Germinal center (tissue), 1 donor: ENCODE measurements at places on chromosomes 16 and 17.

GRCh38 chr17:78032166-78032565 is 73.7 kb downstream of the TNRC6C start:
- DNase-seq: no peak

- peak; percentile 73 for DNase-seq
These were observed 35.1 kb downstream of the IGF2BP1 start for GRCh38 chr17:49031965-49032928.

DNA sequence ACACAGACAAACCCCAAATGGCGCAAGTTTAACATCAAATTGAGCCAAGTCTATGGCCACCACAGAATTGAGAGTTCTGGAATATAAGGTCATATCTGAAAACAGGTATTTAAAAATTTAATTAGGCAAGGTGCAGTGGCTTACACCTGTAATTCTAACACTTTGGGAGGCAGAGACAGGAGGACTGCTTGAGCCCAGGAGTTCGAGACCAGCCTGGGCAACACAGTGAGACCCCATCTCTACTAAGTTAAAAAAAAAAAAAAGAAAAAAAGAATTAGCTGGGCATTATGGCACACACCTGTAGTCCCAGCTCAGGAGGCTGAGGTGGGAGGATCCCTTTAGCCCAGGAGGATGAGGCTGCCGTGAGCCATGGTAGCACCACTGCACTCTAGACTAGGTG is 19.1 kb downstream of the NFE2L1 start:
- DNase-seq: no peak

GRCh38 chr17:49659661-49660382 is 18.1 kb downstream of the SPOP start:
- DNase-seq: no peak

GRCh38 chr17:29714146-29714545 is 91.4 kb upstream of the CORO6 start:
- no peak for DNase-seq

DNA sequence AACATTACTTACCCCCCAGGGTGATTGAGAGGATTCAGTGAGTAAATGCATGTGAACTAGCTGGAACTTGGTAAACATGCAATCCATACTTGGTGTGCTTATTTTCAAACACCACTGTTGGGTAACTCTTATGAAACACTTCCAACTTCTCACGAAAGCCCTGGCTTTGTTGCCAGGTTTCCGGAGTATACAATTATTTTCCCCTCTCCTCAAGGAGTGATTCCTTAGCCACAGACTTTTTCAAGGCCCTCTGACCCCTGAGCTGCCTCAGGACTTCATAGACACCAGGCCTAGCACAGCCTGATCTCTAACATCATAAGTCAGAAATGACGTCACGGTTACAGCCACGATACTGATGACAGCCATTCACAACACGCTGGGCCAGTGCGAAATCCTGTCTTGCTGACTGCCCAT is 27.6 kb downstream of the HSD17B2 start:
- no peak for DNase-seq

GRCh38 chr16:10988164-10988803 is 43.9 kb downstream of the CLEC16A start:
- DNase-seq: peak; percentile 47

DNA sequence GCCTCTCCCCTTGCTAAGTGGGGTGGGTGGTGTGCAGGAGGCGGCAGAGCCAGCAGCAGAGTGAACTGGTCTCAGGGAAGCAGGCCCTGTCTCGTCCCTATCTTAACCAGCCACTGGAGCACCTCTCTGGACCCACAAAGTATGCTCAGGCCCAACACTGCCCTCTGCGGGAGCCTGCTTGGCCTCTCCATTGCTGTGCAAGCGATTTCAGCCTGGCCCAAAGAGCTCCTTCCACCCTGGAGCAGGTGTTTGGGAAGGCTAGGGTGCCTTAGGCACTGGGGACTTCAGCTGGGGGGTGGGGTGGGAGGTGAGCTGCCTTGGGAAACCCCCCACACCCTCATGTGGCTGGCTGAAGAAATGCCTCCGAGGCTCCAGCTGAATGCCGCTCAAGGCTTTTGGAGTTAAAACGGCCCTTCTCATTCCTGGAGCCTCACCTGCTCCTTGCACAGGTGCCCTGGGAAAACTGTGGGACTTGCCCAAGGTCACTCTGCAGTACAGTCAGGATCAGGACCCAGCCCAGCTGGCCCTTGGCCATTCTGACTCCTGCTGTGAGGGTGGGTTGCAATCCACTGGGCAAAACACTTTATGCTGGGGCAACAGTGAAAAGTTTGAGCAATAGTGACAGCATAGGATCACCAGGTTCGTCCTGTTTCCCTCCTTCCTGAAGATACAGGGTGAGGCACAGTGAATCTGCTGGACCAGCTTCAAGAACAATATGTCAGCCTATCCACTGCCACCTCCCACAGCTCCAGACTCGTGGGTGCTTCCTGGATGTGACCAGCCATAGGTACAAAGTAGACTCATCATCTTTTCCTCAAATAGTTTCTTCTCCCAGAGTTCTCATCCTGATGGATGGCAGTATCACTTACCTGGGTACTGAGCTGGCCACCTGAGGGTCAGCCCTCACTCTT is 5.9 kb upstream of the UBE2O start:
- DNase-seq: peak; percentile 59

DNA sequence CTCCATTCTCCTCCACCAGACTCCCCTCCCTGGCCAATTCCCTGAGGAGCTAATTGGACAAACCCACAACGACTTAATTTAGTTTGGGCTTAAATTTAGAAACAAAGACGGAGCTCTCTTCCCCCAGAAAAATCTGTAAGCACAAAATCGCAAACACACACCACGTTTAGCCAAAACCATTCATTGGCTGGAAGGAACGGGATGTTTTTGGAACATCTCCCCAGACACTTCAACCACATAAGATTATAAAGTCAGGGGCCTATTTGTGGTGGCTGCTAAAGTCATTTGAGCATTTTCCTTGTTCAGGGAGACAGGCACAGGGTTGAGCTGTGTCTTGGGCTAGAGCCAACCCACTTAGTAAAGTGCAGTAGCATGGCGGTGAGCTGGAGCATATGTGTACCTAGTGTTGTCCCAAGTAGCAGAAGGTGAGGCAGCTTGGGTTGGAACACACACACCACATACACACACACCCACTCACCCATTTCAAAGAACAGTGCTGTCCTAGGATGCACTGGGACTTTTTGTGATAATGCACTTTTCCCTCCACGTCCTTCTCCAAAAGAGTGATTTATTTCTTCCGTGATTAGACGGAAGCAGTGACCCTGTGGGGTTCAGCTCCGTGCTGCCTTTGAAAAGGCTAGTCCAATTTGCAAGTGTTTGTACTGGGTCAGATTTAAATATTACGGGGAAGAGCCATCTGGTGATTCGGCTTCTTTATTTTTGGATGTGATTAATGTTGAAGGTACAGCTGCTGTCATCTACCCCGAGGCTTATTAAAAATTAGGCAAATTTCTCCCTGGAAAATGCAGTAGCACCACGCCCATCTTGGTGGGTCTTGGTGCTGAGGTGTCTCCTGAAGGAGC is 32.2 kb downstream of the ELAC2 start:
- no peak for DNase-seq

DNA sequence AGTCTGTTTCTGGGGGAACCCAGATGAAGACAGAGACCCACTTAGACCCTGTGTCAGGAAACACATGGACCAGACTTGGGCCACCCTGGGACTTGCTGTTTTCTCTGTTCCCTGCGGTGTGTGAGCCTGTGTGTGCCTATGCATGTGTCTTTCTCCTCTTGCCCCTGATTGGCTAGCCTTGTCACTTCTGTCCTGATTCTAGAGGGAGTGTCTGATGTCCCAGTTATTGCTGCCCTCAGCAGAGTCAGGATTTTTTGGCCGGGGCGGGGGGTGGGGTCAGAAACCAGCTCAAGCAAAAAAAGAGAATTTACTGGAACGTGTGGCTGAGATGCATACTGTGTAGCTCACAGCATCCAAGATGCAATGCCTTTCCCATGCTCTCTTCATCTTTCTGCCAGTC is 30.5 kb downstream of the PLCG2 start:
- no peak for DNase-seq

GRCh38 chr17:70947215-70947614 is 777.9 kb downstream of the KCNJ2 start:
- no peak for DNase-seq

DNA sequence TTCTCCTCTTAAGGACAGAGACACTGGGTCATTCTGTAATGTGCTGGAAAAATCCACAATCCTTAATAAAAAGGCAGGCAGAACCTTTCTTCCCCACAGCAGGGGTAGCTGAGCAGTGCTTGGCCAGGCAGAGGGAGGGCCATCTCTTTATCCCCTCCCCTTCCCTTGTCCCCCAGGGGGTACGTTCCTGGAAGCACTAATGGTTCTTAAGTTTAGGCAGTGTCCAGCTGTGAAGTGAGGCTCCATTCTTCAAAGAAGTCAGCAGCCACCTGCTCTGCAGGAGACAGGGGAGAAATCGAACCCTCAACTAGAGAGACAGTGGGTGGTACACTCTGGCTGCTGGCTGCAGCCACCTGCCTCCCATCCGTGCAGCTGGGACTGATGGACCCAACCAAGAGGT is 533.9 kb upstream of the CDH11 start:
- DNase-seq: no peak

GRCh38 chr16:10083301-10083700 is 98.9 kb downstream of the GRIN2A start:
- no peak for DNase-seq

- DNase-seq: no peak
These were observed 53.0 kb upstream of the GAS7 start for GRCh38 chr17:10251212-10251948.

DNA sequence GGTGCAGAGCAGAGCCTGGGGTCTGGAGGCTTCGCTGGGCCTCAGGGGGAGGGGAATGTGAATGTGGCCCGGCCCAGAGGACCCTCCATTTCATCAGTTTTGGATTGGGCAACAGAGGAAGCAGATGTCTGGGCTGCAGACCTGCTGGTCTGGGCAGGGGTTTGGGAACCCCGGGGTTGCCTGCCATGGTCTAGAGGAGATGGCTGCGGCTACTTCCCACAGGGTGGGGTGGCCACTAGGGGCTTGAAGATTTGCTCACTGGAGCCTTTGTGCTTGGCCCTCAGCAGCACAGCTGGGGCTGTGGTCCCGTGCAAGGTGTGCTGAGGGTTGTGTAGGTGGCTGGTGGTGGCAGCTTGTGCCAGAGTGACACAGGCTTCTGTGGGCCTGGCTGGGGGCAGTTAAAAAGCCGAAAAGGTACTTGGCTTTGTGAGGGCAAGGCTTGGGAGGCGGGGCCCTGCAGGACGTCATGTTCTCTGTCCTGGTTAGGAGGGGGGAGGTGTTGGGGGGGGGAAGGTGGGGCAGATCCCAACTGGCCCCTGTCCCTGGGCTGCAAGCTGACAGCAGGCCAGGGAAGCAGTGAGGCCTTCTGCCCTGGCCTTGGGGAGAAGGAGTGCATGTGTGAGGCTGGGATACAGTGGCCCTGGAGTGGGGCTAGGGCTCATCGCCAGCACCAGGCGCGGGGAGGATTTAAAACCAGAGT is 98.0 kb downstream of the KPNA2 start:
- no peak for DNase-seq

DNA sequence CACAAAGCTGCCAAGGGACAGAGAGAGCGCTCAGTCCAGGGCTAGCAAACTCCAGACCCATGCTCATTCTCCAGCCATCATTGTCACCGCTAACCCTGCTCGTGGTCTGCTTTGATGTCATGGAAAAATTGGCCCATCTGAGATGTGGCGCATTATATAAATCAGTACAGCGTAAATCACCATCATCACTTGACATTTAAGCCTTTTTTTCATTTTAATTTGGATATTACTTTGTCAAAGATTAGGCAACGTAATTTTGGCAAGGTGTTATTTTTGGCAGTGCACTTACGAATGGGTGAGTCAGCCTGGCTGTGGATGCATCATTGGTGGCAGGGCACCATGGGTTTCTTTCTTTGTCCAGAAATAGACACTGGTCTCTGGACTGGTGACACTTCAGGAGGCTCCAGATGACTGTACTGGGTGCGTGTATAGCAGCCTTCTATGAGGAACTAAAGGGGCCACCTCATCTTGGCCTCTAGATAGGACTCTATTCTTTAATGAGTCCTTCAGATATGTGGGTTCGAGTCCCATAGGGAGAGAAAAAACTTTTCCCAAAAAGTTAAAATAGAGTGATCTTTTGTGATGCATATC is 166.3 kb downstream of the MSI2 start:
- DNase-seq: no peak

GRCh38 chr17:18182110-18182977 is 1.3 kb upstream of the ALKBH5 start:
- no peak for DNase-seq

- DNase-seq: no peak
These were observed 58.8 kb downstream of the RNF213 start for GRCh38 chr17:80319262-80319998.

DNA sequence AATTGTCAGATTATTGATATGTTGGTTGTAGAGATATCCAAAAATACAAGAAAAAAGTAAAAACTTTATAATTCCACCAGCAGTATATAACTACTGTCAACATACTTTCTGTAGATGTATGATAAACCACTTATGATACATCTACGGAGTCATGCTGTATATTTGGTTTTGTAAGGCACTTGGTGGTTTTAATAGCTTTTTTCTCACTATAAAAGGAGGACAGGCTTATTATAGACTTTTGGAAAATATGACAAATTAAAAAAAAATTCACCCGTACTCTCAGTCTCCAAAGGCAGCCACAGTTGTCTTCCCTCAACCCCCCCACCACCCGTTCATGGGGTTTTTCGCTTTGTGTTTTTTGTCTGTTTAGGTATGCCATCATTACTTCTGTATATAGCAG is 14.8 kb downstream of the RAI1 start:
- DNase-seq: no peak

GRCh38 chr17:74435775-74436359 is 4.0 kb downstream of the GPRC5C start:
- no peak for DNase-seq

DNA sequence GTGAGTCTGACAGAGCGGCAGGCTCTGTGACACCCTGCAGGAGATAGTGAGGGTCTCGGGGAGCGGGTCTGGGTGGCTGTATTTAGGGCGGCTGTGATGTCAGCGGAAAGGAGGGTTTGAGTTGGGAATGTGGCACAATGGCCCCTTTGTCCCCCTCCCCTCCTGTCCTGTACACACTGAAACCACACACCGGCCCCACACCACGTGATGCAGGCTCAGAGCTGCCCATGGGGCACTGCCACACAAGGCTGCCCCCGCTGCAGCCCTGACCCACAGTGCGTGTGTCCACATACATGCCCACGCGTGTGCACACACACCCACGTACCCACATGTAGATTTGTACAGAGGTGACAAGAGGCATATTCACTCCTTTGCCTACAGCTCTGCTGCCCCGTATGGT is 15.3 kb downstream of the SGCA start:
- DNase-seq: no peak

GRCh38 chr17:77258638-77259037 is 117.9 kb downstream of the SEC14L1 start:
- DNase-seq: no peak

DNA sequence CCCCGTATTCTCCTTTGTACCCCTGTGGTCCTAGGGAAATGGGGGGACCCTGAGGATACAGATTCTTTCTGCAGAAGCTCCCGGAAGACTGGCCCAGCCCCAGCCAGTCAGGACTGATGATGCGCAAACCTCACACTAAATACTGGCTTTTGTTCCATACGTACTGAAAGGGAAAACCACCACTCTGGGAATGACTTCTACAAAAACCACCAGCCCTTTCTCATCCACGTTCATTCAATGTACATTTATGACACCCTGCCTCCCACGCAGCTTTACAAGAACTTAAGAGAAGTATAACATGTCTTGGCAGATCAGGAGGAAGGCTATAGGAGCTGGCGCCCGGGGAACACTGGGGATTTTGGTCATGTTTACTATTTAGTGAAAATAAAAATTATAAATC is 70.6 kb downstream of the MARCHF10 start:
- DNase-seq: no peak

GRCh38 chr16:88673716-88674379 is 11.0 kb upstream of the MVD start:
- DNase-seq: no peak

- DNase-seq: no peak
These were observed 48.0 kb upstream of the NDRG4 start for GRCh38 chr16:58451945-58452401.
